Ovary (tissue), 10 donors: ENCODE measurements at places on chromosomes 3 and 15. TPM values are rescaled to one million over a fixed set of nuclear protein-coding genes. Genes with fewer than 3 reads are reported as not detected.

GRCh38 chr3:26574766-26575165 is 47.8 kb upstream of the LRRC3B start:
- no peak overlapping the region for H3K27ac ChIP-seq
- no peak overlapping the region for H3K4me3 ChIP-seq
- no peak for DNase-seq
- H3K27me3 ChIP-seq = no peaks in the 10 kb centered on the region
- H3K36me3 ChIP-seq = no peaks in the 10 kb centered on the region

GRCh38 chr3:194250098-194251002 is 100.8 kb downstream of the CPN2 start:
- H3K4me1 ChIP-seq = peaks cover 19% of the 10 kb centered on the region
- H3K27me3 ChIP-seq = no peaks in the 10 kb centered on the region
- peak; percentile 84 for DNase-seq
- H3K4me3 ChIP-seq = no peak overlapping the region
- no peak overlapping the region for H3K27ac ChIP-seq
- no peaks in the 10 kb centered on the region for H3K36me3 ChIP-seq

- DNase-seq = no peak
- no peak overlapping the region for H3K4me3 ChIP-seq
- peaks cover 7% of the 10 kb centered on the region for H3K4me1 ChIP-seq
- H3K27me3 ChIP-seq = no peaks in the 10 kb centered on the region
Measured at GRCh38 chr3:107663266-107663665, 140.5 kb downstream of the BBX start.

GRCh38 chr15:37078566-37078965 is 21.8 kb downstream of the MEIS2 start:
- no peak overlapping the region for H3K4me3 ChIP-seq
- H3K4me1 ChIP-seq = peaks cover 2% of the 10 kb centered on the region
- no peaks in the 10 kb centered on the region for H3K27me3 ChIP-seq
- no peaks in the 10 kb centered on the region for H3K36me3 ChIP-seq
- H3K27ac ChIP-seq = no peak overlapping the region

- no peak overlapping the region for H3K4me3 ChIP-seq
- no peaks in the 10 kb centered on the region for H3K27me3 ChIP-seq
- H3K4me1 ChIP-seq = no peaks in the 10 kb centered on the region
Measured at GRCh38 chr3:142228964-142229363, 3.6 kb upstream of the GK5 start.

Gene SAMD7
- not detected for total RNA-seq

DNA sequence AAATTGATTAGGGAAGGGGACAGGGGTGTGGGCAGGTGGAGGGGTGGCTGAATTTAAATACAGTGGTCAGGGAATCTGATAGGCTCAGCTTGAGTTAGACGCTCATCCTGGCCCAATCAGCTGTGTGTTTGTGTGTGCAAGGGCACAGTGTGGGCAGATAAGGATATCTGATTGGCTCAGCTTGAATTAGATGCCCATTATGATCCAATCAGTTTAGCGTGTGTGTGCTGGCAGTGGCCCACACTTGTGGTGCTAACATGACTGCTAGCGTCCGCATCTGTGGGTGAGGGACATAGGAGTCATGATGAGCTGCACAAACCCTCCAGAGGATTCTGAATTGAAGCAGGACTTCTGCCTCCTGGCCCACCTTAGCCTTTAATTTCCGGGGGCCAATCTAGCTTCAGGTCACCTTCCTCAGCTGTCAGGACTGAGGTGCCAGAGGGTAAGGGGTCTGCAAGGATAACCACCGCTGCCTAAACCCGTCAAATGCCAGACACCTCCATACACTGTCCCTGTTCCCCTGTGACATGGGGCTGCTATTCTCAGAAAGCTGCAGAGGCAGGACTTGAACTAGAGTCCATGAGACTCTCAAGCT is 97.3 kb downstream of the CORO2B start:
- H3K36me3 ChIP-seq = no peaks in the 10 kb centered on the region
- H3K27ac ChIP-seq = no peak overlapping the region
- no peaks in the 10 kb centered on the region for H3K27me3 ChIP-seq
- peaks cover 6% of the 10 kb centered on the region for H3K4me1 ChIP-seq
- no peak for DNase-seq

GRCh38 chr3:147418808-147419701 is 9.9 kb downstream of the ZIC1 start:
- H3K27ac ChIP-seq = no peak overlapping the region
- H3K36me3 ChIP-seq = no peaks in the 10 kb centered on the region
- no peak overlapping the region for H3K4me3 ChIP-seq
- DNase-seq = peak; percentile 74
- H3K4me1 ChIP-seq = peaks cover 4% of the 10 kb centered on the region
